Fibroblast of lung (primary cell): ENCODE measurements at places on chromosomes 2 and 18. TPM values are rescaled to one million over a fixed set of nuclear protein-coding genes. Genes with fewer than 3 reads are reported as not detected.

- H3K4me3 ChIP-seq: no peak overlapping the region
- no peaks in the 10 kb centered on the region for H3K4me1 ChIP-seq
Measured at GRCh38 chr2:114044985-114045384, 155.1 kb downstream of the ACTR3 start.

DNA sequence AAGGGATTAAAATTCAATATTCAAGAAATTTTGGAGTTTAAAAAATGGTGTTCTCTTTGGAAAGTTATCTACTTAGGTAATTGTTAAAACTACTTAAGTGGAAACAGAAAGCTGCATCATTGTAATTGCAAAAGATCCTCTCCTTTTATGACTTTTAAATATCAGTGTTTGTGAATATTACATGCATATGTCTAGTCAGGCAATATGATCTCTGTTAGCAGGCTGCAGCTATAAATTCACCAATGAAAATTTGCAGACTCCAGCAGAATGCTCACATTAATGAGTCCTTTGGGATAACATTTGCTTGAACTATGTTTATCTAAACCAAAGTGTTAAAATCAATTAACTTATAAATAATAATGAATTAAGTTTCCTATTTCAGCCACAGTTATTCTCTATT, 59.2 kb upstream of the CSRNP3 start:
- H3K4me1 ChIP-seq: no peaks in the 10 kb centered on the region
- H3K36me3 ChIP-seq: no peaks in the 10 kb centered on the region
- no peak overlapping the region for H3K4me3 ChIP-seq
- no peak overlapping the region for H3K27ac ChIP-seq
- no peaks in the 10 kb centered on the region for H3K27me3 ChIP-seq

DNA sequence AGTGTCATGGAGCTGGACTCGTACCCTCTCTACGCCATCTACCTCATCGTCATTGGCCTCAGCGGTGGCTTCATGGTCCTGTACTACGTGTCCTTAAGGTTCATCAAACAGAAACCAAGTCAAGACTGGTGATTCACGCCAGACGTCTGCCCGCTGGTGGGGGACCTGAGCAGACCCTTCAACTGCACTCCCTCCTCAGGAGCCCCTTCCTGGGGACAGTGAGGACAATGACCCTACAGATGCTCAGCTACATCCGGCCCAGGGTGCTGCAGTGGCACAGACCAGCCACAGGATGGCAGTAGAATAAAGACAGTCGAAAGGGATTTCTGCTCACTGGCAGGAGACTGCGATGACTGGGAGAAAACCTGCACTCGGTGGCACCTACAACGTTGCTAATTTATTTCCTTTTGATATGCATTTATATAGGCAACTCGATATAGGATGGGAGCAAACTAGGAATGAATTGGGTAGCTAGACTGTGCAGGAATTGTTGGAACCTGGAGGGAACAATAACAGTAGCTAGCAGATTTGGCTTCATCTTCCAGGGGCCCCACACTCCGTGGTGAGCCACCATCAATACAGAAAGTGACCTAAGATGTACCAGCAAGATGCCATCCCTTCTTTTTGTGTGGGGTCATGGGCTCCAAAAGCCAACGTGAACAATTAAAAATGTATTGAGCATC, 39.2 kb downstream of the ABCG8 start:
- peaks cover 6% of the 10 kb centered on the region for H3K4me1 ChIP-seq
- peak; percentile 47 for DNase-seq
- no peaks in the 10 kb centered on the region for H3K36me3 ChIP-seq
- H3K27me3 ChIP-seq: peaks cover 7% of the 10 kb centered on the region

- H3K4me1 ChIP-seq: peaks cover 28% of the 10 kb centered on the region
- DNase-seq: peak; percentile 30
- no peak overlapping the region for H3K27ac ChIP-seq
- H3K36me3 ChIP-seq: peaks cover 25% of the 10 kb centered on the region
Measured at GRCh38 chr2:20638646-20639430, 12.1 kb downstream of the HS1BP3 start.

DNA sequence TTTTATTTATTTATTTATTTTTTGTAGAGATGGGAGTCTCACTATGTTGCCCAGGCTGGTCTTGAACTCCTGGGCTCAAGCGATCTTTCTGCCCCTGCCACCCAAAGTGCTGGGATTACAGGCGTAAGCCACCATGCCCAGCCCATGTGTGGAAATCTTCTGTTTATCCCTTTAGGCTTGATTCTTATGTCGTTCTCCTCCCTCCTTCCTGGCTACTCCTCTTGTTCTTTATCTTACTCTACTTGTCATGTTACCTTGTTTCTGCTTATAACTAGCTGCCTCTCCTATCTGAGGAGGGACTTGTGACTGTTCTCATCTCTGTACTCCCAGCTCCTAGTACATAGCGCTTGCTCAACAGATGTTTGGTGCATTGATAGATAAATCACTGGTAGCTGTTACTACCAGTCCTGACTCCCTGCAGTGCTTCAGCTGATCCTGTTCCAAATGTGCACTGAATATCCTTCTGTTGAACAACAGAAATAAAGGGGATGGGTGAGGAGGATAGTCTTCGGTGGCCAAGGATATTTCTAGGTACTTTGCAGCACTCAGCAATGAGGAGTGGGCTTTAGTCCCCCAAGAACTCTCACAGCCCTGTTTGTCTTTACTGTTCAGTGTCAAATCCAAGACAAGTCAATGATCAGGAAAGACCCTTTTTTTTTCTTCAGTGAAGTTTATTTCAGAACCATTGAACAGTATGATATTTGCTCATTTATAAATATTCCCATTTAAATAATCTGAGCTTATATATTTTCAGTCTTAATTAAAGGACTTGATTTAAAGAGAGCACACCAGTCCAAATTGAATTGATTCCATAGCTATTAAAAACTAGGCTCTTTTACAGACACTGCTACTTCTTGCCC, 7.2 kb downstream of the IL1B start:
- H3K27me3 ChIP-seq: no peaks in the 10 kb centered on the region
- no peaks in the 10 kb centered on the region for H3K4me1 ChIP-seq
- no peak overlapping the region for H3K4me3 ChIP-seq
- no peak overlapping the region for H3K27ac ChIP-seq

DNA sequence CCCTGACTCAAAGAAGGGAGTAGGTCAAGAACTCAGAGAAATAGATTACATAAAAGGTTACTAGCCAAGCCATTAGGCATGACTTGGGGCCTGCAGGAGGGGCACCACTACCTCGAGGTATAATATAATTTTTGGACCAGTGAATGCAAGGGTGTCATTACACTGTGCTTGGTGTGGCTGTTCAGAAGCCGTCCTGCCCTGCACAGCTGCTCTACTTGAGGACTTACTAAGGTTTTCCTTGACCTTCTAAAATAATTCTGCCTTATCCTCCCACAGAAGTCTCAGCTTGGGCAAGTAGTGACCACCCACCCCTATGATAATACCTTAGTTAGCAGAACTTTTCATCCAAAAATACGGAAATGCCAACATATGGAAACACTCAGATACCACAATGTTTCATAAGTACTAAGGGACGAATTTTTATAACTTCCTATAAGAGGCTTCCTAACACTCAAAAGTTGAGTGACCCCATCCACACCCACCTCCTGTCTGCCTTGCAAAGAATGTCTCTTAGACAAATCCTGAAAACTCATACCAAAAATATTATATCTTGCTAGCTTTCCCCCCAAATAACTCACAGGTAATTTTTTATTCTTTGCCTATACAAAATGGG, 17.7 kb upstream of the ATG16L1 start:
- H3K4me3 ChIP-seq: no peak overlapping the region
- H3K27me3 ChIP-seq: no peaks in the 10 kb centered on the region
- H3K27ac ChIP-seq: no peak overlapping the region
- no peaks in the 10 kb centered on the region for H3K4me1 ChIP-seq

DNA sequence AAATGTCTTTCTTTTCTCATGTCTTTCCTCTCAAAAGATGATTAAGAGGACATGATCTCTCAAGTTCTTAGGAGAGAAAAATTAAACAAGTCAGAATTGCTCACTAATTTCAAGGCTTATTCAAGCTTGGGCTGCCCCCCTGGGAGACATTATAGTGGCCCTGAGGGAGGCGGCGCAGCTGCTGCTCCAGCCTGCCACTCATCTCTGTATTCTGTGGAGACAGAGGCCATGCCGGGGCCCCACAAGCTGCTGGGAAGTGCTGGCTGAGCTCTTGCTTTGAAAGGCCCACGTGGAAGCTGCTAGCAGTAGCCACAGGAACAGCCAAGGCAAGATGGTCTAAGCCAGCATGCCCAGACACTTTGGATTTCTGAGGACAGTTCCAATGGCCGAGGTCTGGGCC, 267.4 kb downstream of the LNPK start:
- DNase-seq: no peak
- no peak overlapping the region for H3K4me3 ChIP-seq
- H3K36me3 ChIP-seq: no peaks in the 10 kb centered on the region
- no peak overlapping the region for H3K27ac ChIP-seq
- H3K27me3 ChIP-seq: no peaks in the 10 kb centered on the region

DNA sequence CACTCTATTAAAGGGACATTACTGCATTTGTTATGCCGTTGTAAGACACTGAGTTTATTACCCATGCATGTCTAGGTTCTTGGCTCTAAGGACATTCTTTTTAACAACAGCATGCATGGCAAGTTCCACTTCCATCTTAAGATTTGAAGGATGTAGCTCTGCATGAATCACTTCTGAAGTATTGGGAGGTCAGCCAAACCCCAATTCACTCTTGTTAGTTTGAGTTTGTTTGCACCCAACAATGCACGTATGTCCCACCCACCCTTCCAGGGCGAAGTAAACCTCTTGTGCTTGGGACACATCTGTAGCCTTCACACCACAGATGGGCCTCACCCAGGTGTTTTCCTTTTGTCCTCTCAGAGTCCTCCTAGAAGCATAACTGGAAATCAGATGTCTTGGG, 5.6 kb upstream of the LAMA3 start:
- no peaks in the 10 kb centered on the region for H3K36me3 ChIP-seq
- no peak overlapping the region for H3K27ac ChIP-seq

DNA sequence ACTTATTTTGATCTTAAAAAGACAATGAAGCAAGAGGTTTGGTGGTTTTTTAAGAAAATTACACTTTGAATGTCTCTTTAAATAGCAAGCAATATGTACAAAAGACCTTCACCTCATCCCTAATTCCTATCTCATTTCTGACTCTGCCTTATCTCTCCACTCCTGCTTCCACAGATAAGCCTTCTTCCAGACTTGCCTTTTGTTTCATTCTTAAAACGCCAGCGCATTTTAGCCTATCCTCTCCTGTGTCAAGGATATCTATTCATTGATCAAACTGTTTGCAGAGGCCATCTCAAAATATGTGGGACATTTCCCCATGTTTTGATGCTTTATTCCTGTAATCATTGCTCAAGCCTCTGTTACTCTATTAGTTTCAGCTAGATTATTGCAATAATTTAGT, 562.5 kb downstream of the PARD3B start:
- no peak for DNase-seq
- H3K4me1 ChIP-seq: no peaks in the 10 kb centered on the region

DNA sequence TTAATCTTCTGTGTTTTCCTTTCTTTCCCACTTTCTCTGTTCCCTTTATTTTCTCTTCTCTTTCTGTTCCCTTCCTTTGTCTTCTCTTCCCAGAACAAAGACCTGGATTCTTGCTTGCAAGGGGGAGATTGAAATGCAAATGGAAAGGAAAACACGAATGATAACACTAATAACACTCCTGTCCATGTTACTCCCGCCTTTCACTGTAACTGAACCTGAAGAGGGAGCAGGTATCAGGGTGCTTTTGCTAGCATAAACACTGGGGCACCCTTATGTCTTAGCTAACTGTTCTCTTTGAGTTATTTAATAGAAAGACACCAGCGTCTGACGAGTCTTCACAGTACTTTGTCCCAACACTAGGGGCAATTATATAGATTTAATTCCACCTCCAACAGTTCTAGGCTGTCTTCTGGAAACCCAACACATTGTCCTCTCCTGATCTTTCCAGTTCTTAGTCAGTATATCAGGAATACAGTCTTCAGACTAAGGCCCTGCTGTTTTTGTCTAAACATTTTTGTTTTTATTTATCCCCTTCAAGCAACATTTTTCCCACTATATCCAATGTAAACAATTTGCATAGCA, 99.2 kb downstream of the PTPRM start:
- no peaks in the 10 kb centered on the region for H3K27me3 ChIP-seq
- no peak for DNase-seq
- no peak overlapping the region for H3K4me3 ChIP-seq

GRCh38 chr2:143284087-143284675, 155.0 kb downstream of the ARHGAP15 start:
- no peak overlapping the region for H3K27ac ChIP-seq
- H3K4me3 ChIP-seq: no peak overlapping the region
- no peaks in the 10 kb centered on the region for H3K27me3 ChIP-seq
- no peaks in the 10 kb centered on the region for H3K4me1 ChIP-seq
- no peaks in the 10 kb centered on the region for H3K36me3 ChIP-seq
- DNase-seq: peak; percentile 59

DNA sequence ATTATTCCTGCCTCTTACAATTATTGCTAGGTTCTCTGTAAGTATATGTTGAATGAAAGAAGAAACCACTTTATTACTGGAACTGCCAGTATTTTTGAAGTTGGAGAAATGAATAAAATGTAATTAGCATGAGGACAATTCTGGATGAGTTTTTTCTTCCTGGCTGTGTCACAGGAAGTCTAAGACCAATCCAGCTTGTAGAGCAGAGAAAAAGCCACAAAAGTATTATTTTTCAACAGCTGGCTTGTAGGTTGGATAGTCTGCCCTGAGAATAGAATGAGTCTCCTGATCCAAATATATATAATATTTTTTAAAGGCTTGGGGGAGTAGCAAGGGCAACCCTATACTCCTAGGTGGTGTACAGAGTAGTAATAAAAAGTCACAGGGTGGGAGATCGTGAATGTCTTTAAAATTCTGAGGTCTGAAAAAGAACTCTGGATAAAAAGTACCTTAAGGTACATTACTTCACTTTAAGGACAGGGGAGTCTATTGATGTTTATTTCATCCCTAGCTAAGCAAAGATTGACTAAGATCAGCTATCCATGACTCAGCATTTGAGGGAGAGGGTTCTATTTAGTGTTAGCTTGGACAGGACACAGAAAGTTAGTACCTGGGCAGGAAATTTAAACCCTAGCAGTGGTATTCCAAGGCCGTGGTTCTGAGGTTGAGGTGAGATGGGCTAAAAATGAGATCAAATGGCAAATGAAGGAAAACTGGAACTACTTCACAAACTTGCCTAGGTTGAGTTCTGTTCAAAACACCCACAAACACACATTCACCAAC, 31.7 kb downstream of the SLC40A1 start:
- H3K4me3 ChIP-seq: no peak overlapping the region
- H3K36me3 ChIP-seq: no peaks in the 10 kb centered on the region
- no peak overlapping the region for H3K27ac ChIP-seq
- peaks cover 2% of the 10 kb centered on the region for H3K4me1 ChIP-seq
- DNase-seq: peak; percentile 31

DNA sequence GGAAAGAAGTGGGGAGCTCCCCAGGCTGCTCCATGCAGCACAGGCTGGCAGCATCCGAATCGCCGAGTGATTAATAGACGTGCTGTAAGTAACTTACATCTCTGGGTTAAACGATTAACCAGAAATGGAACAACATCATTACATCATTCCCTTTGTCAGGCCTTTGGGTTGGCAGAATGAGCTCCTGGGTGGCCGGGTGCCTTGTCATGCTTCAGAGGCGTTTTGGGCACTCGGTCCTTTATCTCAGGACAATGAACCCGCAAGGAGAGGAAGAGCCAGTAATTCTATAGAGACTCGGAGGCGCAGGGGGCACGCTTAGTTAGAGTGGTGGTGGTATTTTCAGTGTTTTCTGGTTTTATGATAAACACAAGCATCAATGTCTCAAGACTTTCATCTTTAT, 146.9 kb upstream of the TPO start:
- H3K4me3 ChIP-seq: no peak overlapping the region
- H3K27me3 ChIP-seq: no peaks in the 10 kb centered on the region
- no peak for DNase-seq
- no peak overlapping the region for H3K27ac ChIP-seq
- no peaks in the 10 kb centered on the region for H3K36me3 ChIP-seq
- H3K4me1 ChIP-seq: no peaks in the 10 kb centered on the region

GPR39 gene
- 0.26 and 1.3 TPM in 2 replicates for total RNA-seq

CCDC88A gene
- total RNA-seq: 34.7 and 56.5 TPM in 2 replicates

GALNT3 gene
- total RNA-seq: 0.26 and 0.66 TPM in 2 replicates

CCDC68 gene
- total RNA-seq: 5.1 and 8.3 TPM in 2 replicates

BUB1 gene
- total RNA-seq: 3.9 and 11.2 TPM in 2 replicates

SPHKAP gene
- not detected in 2 replicates for total RNA-seq
